ENCODE measurements at places on chromosomes 6 and 20. TPM values are rescaled to one million over a fixed set of nuclear protein-coding genes. Genes with fewer than 3 reads are reported as not detected.

SYNGAP1 gene
- total RNA-seq = 2.9 TPM

- H3K4me1 ChIP-seq = peaks cover 3% of the 10 kb centered on the region
- no peak overlapping the region for H3K4me3 ChIP-seq
- H3K27me3 ChIP-seq = no peaks in the 10 kb centered on the region
- no peak overlapping the region for H3K27ac ChIP-seq
- no peaks in the 10 kb centered on the region for H3K36me3 ChIP-seq
Measured at GRCh38 chr6:69792292-69792691, 4.5 kb downstream of the LMBRD1 start.

- H3K27ac ChIP-seq = no peak overlapping the region
- H3K36me3 ChIP-seq = no peaks in the 10 kb centered on the region
- H3K4me1 ChIP-seq = no peaks in the 10 kb centered on the region
- DNase-seq = no peak
Measured at GRCh38 chr6:13883966-13884365, 40.8 kb upstream of the RNF182 start.

DNA sequence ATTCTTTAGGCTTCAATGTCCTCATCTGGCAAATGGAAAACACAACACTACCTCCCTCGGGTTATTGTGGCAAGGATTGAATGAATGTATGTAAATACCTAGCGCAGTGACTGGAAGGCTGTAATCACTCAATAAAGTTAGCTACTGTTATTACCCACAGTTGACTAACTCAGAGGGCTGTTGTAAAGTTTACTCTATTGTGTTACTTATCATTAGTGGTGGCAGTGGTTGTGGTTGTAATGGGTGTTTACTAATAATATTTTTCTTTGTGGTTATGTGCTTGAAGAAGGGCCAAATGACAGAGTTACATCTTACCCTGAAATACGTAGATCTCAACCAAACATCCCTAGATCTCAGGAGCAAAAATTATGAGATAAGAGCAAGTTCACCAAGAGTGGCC is 42.0 kb upstream of the PXDC1 start:
- no peak overlapping the region for H3K4me3 ChIP-seq
- H3K4me1 ChIP-seq = peaks cover 47% of the 10 kb centered on the region
- H3K36me3 ChIP-seq = no peaks in the 10 kb centered on the region
- H3K27ac ChIP-seq = no peak overlapping the region

DNA sequence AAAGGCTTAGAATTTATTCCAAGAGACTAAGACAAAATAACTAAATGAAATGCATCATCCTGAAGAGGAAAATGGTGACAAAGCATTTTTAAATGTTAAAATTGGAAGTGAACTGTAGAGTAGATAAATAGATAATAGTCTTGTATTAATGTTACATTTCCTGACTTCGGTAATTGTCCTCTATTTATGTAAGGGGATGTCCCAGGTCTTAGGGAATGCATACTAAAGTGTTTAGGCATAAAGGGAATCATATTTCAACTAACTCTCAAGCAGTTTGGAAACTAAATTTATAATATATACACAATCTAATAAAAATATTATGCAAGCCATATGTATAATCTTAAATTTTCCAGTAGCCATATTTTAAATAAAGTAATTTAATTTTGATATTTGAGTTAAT is 159.3 kb downstream of the WDR27 start:
- H3K4me1 ChIP-seq = peaks cover 10% of the 10 kb centered on the region
- no peaks in the 10 kb centered on the region for H3K27me3 ChIP-seq
- no peaks in the 10 kb centered on the region for H3K36me3 ChIP-seq
- DNase-seq = peak; percentile 7

TCP11 gene
- 1.7 TPM for total RNA-seq

DNA sequence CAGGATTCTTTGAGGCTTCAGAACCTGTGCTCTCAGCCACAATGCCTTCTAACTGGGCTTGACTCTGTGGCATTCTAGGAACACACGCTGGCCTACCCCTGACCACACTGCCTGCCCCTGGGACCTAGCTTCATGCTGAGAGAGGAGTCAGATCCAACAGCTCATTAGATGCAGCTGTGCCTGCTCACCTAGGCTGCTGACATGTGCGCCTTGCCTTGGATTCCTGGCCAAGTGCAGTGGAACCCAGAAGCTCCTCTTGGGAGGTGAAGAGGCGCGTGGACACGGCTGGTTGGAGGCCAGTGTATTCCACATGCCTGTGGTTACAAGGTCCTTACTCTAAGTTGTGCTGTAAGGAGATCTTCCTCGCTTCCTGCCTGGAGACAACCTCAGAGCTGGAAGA is 24.7 kb upstream of the KCNK16 start:
- no peak overlapping the region for H3K4me3 ChIP-seq
- no peak for DNase-seq
- H3K27me3 ChIP-seq = peaks cover 28% of the 10 kb centered on the region
- H3K36me3 ChIP-seq = no peaks in the 10 kb centered on the region
- H3K4me1 ChIP-seq = no peaks in the 10 kb centered on the region

- peaks cover 55% of the 10 kb centered on the region for H3K4me1 ChIP-seq
- H3K27ac ChIP-seq = peak overlapping the region; percentile 98
- no peak overlapping the region for H3K4me3 ChIP-seq
- H3K27me3 ChIP-seq = no peaks in the 10 kb centered on the region
Measured at GRCh38 chr6:30754631-30755030, 10.3 kb upstream of the IER3 start.

DNA sequence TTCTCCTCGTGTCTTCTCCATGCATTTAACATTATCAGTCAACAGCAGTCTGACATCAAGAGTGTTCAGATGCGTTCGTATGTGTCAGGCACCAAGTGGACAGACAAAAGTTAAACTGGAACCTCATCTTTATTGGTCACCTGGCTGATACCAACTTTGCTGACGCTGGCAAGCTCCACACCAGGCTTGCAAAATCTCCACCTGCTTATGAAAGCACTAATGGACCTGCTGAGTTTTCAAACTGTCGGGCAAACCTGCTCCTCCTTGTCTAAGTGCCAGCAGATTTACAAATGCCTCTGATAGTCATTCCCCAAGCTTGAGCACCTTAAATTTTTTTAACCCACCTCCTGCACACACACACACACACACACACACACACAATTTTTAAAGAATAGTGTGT is 27.9 kb upstream of the DSP start:
- H3K27ac ChIP-seq = no peak overlapping the region
- no peak for DNase-seq
- H3K4me3 ChIP-seq = no peak overlapping the region
- H3K36me3 ChIP-seq = no peaks in the 10 kb centered on the region
- H3K4me1 ChIP-seq = no peaks in the 10 kb centered on the region

GPLD1 gene
- 3.9 TPM for total RNA-seq

All from PC-3 (cell line).